NCI-H1694 treated with DMSO at 0.1 percent for 48 hours (cell line): ENCODE measurements at places on chromosomes 13 and 19.

DNA sequence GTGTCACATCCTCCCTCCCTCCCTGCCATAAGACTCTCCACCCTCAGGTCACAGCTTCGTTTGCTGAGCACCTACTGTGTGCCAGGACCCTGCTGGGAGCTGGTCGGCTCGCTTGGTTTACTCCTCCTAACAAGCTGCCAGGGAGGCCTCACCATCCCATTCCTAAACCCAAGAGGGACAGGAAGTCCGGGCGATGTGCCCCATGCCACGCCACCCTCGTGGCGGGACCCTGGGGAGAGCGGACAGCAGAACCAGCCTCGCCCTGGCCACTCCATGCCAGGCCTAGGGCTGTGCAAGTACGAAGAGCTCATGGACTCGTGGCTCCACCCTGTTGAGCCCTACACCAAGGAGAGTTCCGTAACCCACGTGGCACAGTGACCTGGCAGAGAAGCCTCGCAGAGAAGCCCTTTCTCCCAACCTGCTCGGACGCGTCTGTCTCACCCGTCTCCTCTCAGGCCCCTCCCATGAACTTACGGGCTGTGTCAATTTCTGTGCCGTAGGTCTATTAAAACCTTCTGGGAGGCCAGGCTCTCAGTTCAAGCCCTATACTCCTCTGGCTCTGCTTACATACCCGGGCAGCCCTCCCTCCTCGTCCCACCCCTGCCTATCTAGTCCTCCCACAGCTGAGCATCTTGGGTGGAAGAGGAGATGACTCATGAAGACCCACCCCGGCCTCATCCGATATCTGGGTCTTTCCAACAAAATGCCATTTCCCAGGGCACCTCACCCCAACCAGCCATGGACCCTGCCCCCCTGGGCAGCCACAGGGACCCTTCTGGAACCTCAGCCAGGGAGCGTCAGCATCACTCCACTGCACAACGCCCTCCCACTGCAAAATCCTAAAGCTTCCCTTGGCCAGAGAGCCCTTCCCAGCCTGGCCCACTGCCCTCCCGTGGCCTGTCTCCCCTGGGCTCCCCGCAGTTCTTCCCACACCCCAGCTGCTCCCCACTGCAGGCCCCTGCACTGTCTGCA, 2.6 kb downstream of the UBXN6 start:
- DNase-seq: no peak

- no peak for DNase-seq
Observed at GRCh38 chr13:36914648-36915047, 5.4 kb downstream of the SMAD9 start.

DNA sequence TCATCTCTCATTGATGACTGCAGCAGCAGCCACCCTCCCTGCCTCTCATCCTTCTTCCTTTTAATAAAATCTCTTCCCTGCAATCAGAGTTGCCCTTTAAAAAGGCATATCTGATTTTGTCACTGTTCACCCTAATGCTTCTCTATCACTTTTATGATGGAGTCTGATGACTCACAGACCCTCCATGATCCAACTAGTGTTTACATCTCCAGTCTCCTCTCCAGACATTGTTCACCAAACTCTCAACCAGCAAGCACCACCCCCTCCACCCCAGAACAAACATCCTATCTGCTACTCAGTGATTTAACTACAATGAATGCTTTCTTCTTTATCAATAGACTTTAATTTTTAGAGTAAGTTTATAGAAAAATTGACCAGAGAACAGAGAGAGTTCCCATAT, 59.5 kb downstream of the TNFSF11 start:
- no peak for DNase-seq

DNA sequence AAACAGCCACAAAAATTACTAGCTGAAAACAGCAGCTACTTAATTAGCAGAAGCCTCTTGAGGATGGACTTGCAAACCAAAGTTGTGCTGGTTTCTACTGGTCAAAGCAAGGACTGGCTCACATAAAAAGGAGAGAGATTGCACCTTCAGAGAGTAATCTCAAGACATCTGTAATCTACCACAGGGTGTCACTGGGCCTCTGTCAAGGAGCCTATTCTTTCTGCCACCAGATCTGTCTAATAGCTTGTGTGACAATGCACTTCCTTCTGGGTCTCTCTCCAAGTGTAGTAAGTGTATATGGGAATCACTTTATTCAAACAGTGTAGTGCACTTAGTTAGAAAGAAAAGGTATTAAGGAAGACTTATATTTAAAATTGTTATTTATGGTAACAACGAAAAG, 24.4 kb upstream of the ZNF561 start:
- DNase-seq: no peak
